Activated CD4-positive, alpha-beta memory T cell treated with anti-CD3 and anti-CD28 coated beads for 36 hours (primary cell): ENCODE measurements at places on chromosomes 2 and 18.

DNA sequence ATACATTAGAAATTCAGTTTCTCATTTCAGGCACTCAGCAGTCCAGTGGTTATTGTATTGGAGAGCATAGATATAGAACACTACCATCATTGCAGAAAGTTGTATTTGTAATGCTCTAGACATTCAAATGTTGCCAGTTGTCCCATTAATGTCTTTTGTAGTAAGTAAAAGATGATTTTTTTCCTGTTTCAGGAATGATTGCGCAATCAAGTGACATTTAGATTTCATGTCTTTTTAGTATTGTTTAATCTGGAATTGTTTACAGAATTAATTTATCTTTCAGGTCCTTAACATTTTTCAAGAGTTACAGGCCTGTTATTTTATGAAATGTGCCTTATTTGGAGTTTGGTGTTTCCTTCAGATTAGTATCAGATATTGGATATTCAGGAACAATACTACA is 134.7 kb downstream of the MSTN start:
- no peaks in the 10 kb centered on the region for H3K27me3 ChIP-seq
- no peaks in the 10 kb centered on the region for H3K36me3 ChIP-seq
- H3K27ac ChIP-seq, result no peak overlapping the region
- H3K4me3 ChIP-seq, result no peak overlapping the region
- no peaks in the 10 kb centered on the region for H3K4me1 ChIP-seq

- H3K4me3 ChIP-seq, result no peak overlapping the region
- H3K27me3 ChIP-seq, result peaks cover 1% of the 10 kb centered on the region
- H3K36me3 ChIP-seq, result no peaks in the 10 kb centered on the region
- no peak for DNase-seq
Observed at GRCh38 chr18:58322464-58322863, 278.4 kb downstream of the NEDD4L start.

DNA sequence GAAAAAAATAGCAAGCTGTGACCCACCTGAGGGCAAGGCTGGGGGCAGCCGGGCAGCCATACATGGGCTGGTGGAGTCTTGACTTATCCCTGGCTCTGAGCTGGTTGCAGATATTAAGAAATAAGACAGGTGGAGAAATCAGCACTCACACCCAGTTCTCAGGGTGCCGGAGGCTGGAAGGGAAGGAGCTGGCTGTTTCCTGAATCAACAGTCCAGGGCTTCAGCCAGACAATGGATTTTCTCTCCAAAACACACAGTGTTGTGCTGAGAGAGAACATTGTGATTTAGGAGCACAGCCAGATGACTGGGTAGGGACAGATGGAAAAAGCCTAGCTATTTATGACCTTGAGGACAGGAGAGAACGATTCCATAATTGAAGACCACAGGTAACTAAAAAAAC is 208.8 kb downstream of the LDLRAD4 start:
- no peak for DNase-seq
- H3K4me1 ChIP-seq, result peaks cover 26% of the 10 kb centered on the region
- H3K36me3 ChIP-seq, result no peaks in the 10 kb centered on the region
- H3K27me3 ChIP-seq, result no peaks in the 10 kb centered on the region
- no peak overlapping the region for H3K27ac ChIP-seq

GRCh38 chr2:168495524-168495923 is 39.5 kb downstream of the CERS6 start:
- no peak overlapping the region for H3K4me3 ChIP-seq
- H3K27ac ChIP-seq, result no peak overlapping the region
- peaks cover 14% of the 10 kb centered on the region for H3K36me3 ChIP-seq
- peaks cover 7% of the 10 kb centered on the region for H3K27me3 ChIP-seq

- no peak for DNase-seq
- peaks cover 29% of the 10 kb centered on the region for H3K27me3 ChIP-seq
- no peaks in the 10 kb centered on the region for H3K36me3 ChIP-seq
- no peak overlapping the region for H3K27ac ChIP-seq
Observed at GRCh38 chr2:134737671-134738070, 18.9 kb upstream of the TMEM163 start.

GRCh38 chr2:20049637-20050036 is 1.8 kb downstream of the LAPTM4A start:
- no peaks in the 10 kb centered on the region for H3K36me3 ChIP-seq
- H3K4me3 ChIP-seq, result no peak overlapping the region
- no peak for DNase-seq
- H3K27me3 ChIP-seq, result no peaks in the 10 kb centered on the region

GRCh38 chr2:1010415-1010930 is 59.8 kb downstream of the SNTG2 start:
- H3K4me3 ChIP-seq, result no peak overlapping the region
- no peak overlapping the region for H3K27ac ChIP-seq
- H3K27me3 ChIP-seq, result peaks cover 14% of the 10 kb centered on the region
- H3K4me1 ChIP-seq, result no peaks in the 10 kb centered on the region
- H3K36me3 ChIP-seq, result no peaks in the 10 kb centered on the region
- DNase-seq, result no peak

GRCh38 chr2:43142921-43143438 is 83.4 kb downstream of the ZFP36L2 start:
- H3K4me1 ChIP-seq, result peaks cover 48% of the 10 kb centered on the region
- DNase-seq, result peak; percentile 75
- H3K36me3 ChIP-seq, result no peaks in the 10 kb centered on the region
- no peaks in the 10 kb centered on the region for H3K27me3 ChIP-seq

DNA sequence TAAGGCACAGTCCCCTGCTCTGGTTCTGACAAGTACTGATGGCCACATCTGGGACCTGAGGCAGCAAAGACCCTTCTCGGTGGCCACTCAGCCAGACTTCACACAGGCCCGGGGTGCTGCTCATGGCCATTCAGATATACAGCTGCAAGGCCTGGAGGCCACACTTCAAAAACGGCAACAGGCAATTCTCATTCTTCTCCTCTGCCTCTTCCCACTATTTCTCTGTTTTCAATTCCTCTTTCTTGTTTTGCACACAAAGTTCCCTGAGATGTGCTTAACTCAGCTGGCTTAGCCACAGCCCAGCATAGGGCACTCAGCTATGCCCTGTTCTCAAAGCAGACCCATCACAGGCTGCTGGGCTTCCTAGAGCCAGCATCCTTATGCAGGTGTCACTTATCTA is 29.9 kb downstream of the PTPN18 start:
- H3K36me3 ChIP-seq, result peaks cover 6% of the 10 kb centered on the region
- H3K4me3 ChIP-seq, result no peak overlapping the region
- peaks cover 4% of the 10 kb centered on the region for H3K4me1 ChIP-seq

DNA sequence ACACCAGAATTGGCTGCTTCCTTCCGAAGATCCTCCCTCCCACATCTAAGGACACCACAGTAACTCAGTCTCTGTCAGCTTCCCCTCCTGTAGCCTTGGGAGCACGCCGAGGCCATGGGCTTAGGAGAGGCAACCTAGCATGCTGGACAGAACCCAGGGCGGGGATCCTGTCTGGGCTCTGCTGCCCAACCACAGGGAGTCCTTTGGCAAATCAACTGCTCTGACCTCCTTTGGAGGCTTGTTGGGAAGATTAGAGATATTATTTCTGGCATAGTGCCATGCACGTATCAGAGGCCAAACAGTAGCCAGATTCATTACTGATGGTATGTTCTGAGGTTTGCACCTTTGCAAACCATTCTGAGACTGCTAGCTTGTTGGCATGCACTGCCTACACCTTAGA is 262.7 kb upstream of the EPAS1 start:
- peaks cover 12% of the 10 kb centered on the region for H3K36me3 ChIP-seq
- peak overlapping the region; percentile 34 for H3K27ac ChIP-seq
- H3K4me1 ChIP-seq, result peaks cover 28% of the 10 kb centered on the region
- no peak for DNase-seq

DNA sequence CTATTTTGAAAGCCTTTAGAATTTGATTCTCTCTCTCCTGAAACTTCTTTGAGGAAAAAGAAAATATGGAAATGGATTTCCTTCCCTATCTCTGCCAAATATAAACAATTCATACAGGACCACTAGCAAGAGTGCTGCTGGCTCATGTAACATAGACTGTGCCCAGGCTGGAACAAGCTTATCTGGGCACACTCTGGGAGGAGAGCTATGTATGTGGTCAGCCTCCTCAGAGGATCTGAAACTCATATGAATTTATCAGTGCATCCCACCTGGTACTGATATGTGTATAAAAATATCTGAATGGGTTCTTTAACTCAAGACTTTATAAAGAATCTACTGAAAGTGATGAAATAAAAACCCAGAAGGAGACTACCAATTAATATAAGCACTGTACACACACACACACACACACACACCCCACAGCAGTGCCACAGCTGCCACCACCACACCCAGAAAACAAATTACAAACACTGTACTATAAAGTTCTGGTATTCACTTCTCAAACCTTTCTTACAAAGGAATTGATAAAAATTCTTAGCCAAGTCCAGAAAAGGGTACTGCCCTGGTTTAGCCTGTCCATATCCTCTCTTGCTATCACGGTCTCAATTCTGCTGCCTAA is 115.6 kb downstream of the IRS1 start:
- H3K4me1 ChIP-seq, result peaks cover 2% of the 10 kb centered on the region
- no peak for DNase-seq
- H3K4me3 ChIP-seq, result no peak overlapping the region
- peaks cover 10% of the 10 kb centered on the region for H3K27me3 ChIP-seq

DNA sequence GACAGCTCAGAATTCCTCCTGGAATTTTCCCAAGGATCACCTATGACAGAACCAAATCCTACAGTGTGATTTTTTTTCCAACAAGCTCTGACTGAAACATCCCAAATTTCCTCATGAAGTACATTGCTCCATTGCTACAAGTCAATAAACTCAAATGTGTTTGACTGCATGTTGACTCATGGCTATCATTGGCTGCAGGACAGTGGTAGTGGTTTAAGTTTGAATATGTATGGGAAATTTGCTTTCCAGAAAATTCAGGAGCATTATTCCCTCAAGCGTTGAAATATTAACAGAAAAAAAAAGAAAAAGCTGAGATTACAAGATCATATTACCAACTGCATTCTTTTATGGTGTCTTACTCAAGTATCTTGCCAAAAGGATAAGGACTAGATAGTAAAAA is 402.8 kb upstream of the DSEL start:
- no peaks in the 10 kb centered on the region for H3K36me3 ChIP-seq
- H3K27me3 ChIP-seq, result no peaks in the 10 kb centered on the region
- no peaks in the 10 kb centered on the region for H3K4me1 ChIP-seq

DNA sequence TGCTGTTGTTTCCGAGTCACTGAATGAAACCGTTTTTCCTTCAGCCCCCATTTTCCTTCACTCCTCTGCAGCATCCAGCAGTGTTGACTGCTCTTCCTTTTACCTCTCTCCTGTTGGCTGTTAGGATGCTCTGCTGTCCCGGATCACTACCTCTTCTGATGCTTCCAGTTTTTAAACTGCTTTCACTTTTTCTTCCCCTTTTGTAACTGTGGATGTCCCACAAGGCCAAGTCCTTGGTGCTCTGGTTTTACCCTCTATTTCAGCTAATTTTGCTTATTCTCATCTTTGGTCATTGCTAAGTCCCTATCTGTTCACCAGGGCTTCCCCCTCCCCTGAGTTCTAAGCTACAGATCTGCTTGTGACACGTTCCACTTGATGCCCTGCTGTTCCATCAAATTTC is 39.4 kb upstream of the MAP4K3 start:
- peaks cover 18% of the 10 kb centered on the region for H3K36me3 ChIP-seq
- H3K27me3 ChIP-seq, result no peaks in the 10 kb centered on the region
- H3K4me3 ChIP-seq, result no peak overlapping the region

GRCh38 chr2:187989925-187990623 is 301.6 kb upstream of the GULP1 start:
- H3K36me3 ChIP-seq, result no peaks in the 10 kb centered on the region
- no peak overlapping the region for H3K27ac ChIP-seq
- no peak overlapping the region for H3K4me3 ChIP-seq
- no peaks in the 10 kb centered on the region for H3K4me1 ChIP-seq
- H3K27me3 ChIP-seq, result no peaks in the 10 kb centered on the region

DNA sequence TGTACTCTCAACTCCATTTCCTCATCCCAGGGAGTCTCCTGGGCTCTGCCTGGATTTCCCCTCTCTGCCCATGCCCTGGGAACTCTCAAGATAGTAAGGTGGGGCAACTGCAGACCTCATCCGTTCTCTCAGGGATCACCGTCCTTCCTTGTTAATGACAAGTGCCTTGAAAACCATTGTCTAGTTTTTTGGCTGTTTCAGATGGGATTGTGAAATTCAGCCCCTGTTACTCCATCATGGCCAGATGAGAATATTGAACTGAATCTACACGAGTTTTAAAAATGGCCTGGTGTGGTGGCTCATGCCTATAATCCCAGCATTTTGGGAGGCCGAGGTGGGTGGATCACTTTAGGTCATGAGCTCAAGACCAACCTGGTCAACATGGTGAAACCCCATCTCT is 665 bp upstream of the HRH4 start:
- peaks cover 2% of the 10 kb centered on the region for H3K27me3 ChIP-seq
- H3K36me3 ChIP-seq, result peaks cover 4% of the 10 kb centered on the region
- DNase-seq, result no peak
- H3K27ac ChIP-seq, result no peak overlapping the region

DNA sequence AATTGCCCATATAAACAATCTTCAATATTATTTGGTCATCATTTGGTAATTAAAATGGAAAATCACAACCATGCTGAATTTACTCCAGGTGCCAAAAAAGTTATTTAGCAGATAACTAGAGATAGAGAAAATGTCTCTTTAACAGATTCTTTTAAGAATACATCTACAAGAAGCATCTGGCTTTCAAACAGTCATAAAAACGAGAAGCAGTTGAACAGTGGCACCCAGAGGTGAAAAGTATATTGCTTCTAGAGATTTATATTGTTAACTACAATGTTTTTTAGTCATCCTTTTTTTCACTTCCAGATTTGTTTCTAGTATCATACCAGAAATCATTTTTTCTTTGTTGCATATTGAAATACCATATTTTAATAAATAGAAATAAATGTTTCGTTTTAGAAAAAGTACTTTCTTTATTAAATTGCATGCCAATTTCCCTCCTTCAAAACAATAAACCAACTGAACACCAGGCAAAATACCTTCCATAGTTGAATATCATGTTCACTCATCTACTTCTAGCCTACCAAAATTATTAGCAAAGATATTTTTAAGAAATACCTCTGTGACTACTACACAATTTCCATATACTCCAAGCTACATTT is 65.4 kb upstream of the HNRNPA3 start:
- no peak overlapping the region for H3K27ac ChIP-seq
- peaks cover 12% of the 10 kb centered on the region for H3K4me1 ChIP-seq
- H3K4me3 ChIP-seq, result no peak overlapping the region
- no peaks in the 10 kb centered on the region for H3K36me3 ChIP-seq
- no peak for DNase-seq

GRCh38 chr2:224242561-224242960 is 159.3 kb downstream of the FAM124B start:
- no peaks in the 10 kb centered on the region for H3K4me1 ChIP-seq
- H3K4me3 ChIP-seq, result no peak overlapping the region
- H3K36me3 ChIP-seq, result no peaks in the 10 kb centered on the region
- peaks cover 12% of the 10 kb centered on the region for H3K27me3 ChIP-seq
- no peak overlapping the region for H3K27ac ChIP-seq

DNA sequence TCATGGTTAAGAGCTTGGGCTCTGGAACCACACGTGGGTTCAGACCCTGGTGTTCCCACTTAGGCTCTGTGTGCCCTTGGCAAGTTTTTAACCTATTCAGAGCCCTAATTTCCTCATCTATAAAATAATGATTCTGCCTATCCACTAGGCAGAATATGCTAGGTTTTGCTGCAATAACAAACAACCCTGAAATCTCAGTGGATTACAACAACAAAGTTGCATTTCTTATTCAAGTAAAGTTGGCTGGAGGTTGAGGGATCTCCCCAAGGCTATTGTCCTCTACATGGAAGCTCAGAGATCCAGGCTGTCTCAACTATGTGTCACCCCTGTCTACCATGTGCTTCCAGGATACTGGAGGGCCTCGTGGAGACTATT is 275.4 kb upstream of the SIX2 start:
- no peaks in the 10 kb centered on the region for H3K4me1 ChIP-seq
- H3K27ac ChIP-seq, result no peak overlapping the region
- peaks cover 10% of the 10 kb centered on the region for H3K27me3 ChIP-seq
- H3K4me3 ChIP-seq, result no peak overlapping the region
